Activated naive CD8-positive, alpha-beta T cell treated with anti-CD3 and anti-CD28 coated beads for 36 hours (primary cell): ENCODE measurements at places on chromosomes 3 and 15. TPM values are rescaled to one million over a fixed set of nuclear protein-coding genes. Genes with fewer than 3 reads are reported as not detected.

MRAS gene
- total RNA-seq: 0.54 TPM

CFAP92 gene
- 0.56 TPM for total RNA-seq

PLA2G4E gene
- total RNA-seq: not detected

ZXDC gene
- 19.3 TPM for total RNA-seq

CMTM8 gene
- 5.4 TPM for total RNA-seq

EXD1 gene
- not detected for total RNA-seq

ALS2CL gene
- 1.3 TPM for total RNA-seq

MINAR1 gene
- 0.46 TPM for total RNA-seq

APPL1 gene
- total RNA-seq: 41.2 TPM

RTP4 gene
- 4.6 TPM for total RNA-seq

SLC2A2 gene
- not detected for total RNA-seq

CGNL1 gene
- not detected for total RNA-seq

SNX22 gene
- total RNA-seq: 0.74 TPM

ERICH6 gene
- not detected for total RNA-seq

TNNC1 gene
- 2.9 TPM for total RNA-seq

CCDC80 gene
- not detected for total RNA-seq

SLC28A2 gene
- total RNA-seq: not detected

KCTD6 gene
- 4.8 TPM for total RNA-seq

TMC3 gene
- not detected for total RNA-seq

GPR149 gene
- not detected for total RNA-seq

ILDR1 gene
- total RNA-seq: not detected

LYZL4 gene
- total RNA-seq: not detected

LRRN1 gene
- total RNA-seq: 3.3 TPM

CAMK2N2 gene
- total RNA-seq: not detected

PRSS50 gene
- total RNA-seq: not detected

TMEM40 gene
- total RNA-seq: not detected

FOXL2 gene
- not detected for total RNA-seq

GOLGA8G gene
- total RNA-seq: not detected

CPNE9 gene
- not detected for total RNA-seq

AHSG gene
- total RNA-seq: not detected

CCDC39 gene
- total RNA-seq: not detected

TMIE gene
- 0.41 TPM for total RNA-seq

MORC1 gene
- not detected for total RNA-seq

YEATS2 gene
- total RNA-seq: 40.1 TPM

FOXB1 gene
- total RNA-seq: 0.14 TPM

PIERCE2 gene
- total RNA-seq: 0.31 TPM

SPINT1 gene
- 3.5 TPM for total RNA-seq

ZPLD1 gene
- not detected for total RNA-seq

NR2E3 gene
- not detected for total RNA-seq

HES1 gene
- total RNA-seq: not detected

LEKR1 gene
- total RNA-seq: 2.4 TPM

CHCHD4 gene
- 27.7 TPM for total RNA-seq

DPP8 gene
- 30.8 TPM for total RNA-seq

CCR9 gene
- not detected for total RNA-seq

IL17RB gene
- not detected for total RNA-seq

GOLGA6A gene
- not detected for total RNA-seq

GOLGA6D gene
- total RNA-seq: not detected

ABI3BP gene
- 0.12 TPM for total RNA-seq

CAMP gene
- total RNA-seq: not detected

NECTIN3 gene
- total RNA-seq: 2.7 TPM

KLHL6 gene
- 26.8 TPM for total RNA-seq

EPM2AIP1 gene
- 10.1 TPM for total RNA-seq

ZNF502 gene
- 2.4 TPM for total RNA-seq
